ENCODE measurements at places on chromosomes 4 and X.

GRCh38 chr4:37641886-37642849, 44.0 kb downstream of the RELL1 start:
- DNase-seq, result no peak

DNA sequence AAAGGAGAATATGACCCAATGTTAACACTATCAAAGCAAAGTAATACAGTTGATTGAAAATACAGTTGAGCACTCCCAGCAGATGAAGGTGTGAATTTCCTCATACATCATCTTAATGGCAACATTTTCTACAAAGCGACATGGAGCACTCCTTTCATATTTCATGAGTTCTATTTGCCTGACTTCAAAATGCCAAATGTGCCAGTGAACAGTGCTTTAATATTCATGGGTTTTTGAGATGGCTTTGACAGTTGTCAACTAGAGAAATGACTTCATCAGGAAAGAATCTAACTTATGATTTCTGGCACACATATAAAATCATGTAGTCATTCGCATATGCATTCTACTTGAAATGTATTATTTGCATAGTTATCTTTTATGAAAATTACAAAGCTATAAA, 222.4 kb downstream of the GALNTL6 start:
- DNase-seq, result no peak

GRCh38 chr4:120348521-120348920, 281.9 kb upstream of the MAD2L1 start:
- DNase-seq, result no peak

GRCh38 chr4:38500433-38500832, 163.6 kb upstream of the KLF3 start:
- DNase-seq, result no peak

- DNase-seq, result no peak
Observed at GRCh38 chr4:165784672-165785071, 88.4 kb upstream of the TLL1 start.

- DNase-seq, result no peak
Observed at GRCh38 chrX:96837808-96838207, 45.9 kb upstream of the RPA4 start.

DNA sequence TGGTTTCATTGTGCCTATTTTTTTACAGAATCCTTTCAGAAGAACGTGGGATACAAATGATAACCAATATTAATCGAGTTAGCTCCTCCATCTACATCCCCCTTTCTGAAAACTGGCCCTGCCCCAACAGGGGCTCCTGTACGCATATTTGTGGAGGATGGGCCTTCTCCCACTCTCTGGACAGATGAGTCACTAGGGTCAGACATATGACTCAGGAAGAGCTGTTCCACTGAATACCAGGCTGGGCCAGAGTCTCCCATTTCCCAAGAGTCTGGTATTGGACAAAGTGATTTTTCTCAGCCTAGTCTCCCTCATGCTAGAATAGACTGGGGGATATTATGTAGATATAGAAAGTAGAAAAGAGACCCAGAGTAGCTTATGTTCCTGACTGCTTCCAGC, 142.4 kb downstream of the TSPAN5 start:
- DNase-seq, result no peak

DNA sequence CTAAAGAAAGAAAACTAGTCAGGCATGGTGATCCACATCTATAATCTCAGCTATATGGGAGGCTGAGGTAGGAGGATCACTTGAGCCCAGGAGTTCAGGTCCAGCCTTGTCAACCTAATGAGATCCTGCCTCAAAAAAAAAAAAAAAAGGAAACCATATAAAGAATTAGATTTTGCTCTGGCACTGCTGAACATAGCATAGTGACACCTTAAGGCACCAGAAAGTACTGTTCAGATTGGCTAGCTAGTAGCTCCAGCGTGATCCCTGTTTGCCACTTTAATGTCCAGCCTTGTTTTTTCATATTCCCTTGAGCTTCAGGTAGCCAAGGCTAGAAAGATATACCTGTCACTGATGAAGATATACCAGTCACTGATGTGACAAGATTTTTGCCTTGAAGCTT, 34.1 kb downstream of the EXOC1 start:
- no peak for DNase-seq

- DNase-seq, result no peak
Observed at GRCh38 chr4:118823471-118823870, 12.5 kb downstream of the SEC24D start.

GRCh38 chrX:45781901-45782553, 581.4 kb upstream of the DIPK2B start:
- no peak for DNase-seq

DNA sequence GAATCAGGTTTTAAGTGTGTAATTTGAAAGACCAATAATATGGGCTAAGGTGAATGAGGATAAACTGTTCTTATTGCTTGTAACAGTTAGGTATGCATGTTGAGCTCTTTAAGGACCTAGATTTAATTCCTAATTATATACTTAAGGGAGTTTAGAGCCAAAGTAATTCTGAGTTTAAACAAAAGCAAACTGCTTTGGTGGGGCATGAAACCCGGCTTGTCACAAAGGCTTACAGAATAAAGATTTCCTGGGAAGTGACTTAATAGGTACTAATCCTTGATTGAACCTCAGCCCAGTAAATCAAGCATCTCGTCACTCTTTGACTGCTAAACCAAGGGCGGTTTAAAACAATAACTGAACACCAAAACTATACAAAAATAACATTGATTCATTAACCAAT, 1324.2 kb downstream of the RPA4 start:
- DNase-seq, result no peak

All from stimulated activated CD4-positive, alpha-beta T cell treated with anti-CD3 and anti-CD28 coated beads, Interleukin-4, amount 100 ng/mL, for 24 hours (primary cell).